ENCODE measurements at places on chromosomes 6 and 20.
A peak's percentile ranks its signal among the peaks of the same experiment; 100 is the strongest.

DNA sequence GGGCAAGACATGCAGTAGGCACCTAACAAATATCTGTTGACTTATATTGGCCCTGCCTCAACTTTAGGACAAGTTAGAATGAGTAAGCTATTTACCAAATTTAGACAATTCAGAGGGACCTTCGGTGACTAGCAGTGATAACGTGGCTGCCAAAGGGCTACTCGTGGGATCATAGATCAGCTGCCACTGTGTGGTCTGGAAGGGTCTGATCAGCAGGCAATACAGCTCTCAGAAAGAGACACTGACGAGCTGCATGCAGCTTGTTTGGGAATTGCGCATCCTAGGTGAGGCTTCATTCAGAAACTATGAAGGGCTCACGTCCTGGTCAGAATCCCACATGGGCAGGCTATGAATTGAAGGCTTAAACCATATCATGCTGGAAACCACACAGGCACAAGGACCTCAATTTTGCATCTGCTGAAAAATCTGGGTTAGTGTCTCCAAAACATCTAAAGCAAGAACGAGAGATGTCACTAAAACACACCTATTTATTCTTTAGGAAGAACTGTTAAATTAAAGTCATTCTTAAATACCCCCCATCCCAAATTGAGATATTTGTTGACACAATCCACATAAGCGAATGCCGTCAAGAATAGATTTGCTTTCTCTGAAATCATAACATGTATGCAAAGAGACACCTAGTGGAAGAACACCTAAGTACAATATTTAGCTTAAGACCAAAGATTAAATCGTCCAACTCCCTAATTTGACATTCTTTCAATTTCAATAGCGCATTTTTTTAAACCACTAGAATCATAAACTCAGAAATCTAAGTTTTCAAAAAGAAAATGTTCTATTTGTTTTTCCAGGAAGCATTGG is 79.6 kb downstream of the IPCEF1 start:
- no peak for DNase-seq

- DNase-seq: no peak
Measured at GRCh38 chr20:58618351-58619076, 32.6 kb upstream of the STX16 start.

DNA sequence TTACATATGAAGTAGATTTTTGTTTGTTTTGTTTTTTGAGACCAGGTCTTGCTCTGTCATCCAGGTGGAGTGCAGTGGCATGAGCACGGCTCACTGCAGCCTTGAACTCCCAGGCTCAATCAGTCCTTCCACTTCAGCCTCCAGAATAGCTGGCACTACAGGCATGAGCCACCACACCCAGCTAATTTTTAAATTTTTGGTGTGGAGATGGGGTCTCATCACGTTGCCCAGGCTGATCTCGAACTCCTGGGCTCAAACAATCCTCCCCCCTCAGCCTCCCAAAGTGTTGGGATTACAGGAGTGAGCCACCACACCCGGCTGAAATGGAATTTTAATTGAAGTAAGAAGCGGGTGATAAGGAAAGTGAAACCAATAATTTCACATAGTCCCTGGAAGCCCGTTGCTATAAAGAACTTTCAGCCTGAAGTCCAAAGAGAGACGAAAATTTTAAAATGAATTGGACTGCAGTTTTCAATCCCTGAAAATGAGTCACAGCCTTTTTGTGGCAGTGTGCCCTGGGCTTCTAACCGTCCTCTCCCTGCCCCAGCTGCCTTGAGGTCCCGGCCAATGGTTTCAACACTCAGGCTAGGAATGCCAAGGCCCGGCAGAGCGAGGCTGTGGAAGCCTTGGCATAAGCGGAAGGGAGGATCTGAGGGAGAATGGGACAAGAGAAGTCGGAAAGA is 757 bp downstream of the RAET1E start:
- DNase-seq: no peak

DNA sequence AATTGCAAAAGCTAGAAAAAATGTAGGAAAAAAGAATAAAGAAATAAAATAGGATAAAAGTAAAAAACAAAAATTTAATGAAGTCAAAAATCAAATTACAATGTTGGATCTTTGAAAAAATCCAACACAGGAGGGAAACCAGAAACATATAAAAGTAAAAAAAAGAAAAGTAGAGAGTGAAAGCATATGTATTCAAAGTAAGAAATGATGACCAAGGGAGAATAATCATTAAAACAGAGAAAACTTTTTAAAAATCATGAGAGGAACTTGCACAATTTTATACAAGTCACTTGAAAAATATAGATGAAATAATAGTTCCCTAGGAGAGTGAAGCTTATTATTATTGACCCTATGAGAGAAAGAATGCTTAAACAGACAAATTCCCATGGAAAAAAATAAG is 138.2 kb downstream of the COL21A1 start:
- no peak for DNase-seq

GRCh38 chr6:34414999-34415858 is 10.6 kb downstream of the RPS10 start:
- peak; percentile 86 for DNase-seq

DNA sequence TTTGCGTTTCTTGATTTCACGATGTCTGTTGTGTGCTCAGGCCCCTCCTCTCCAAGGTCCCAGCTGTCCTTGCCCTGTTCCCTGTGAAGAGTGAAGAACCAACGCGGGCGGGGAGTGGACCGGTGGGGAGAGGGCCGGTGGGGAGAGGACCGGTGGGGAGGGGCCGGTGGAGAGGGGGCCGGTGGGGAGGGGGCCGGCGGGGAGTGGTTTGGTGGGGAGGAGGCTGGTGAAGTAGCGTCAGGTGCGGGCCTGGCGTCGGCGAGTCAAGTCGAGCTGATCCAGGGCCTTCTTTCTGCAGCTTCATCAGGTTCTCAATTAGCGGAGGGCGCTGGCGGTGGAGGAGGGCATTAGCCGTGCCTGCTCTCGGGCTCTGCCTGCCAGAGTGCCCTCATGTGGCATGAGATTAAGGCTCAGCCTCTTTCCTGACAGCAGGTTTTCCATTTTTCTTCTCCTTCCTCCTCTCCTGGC is 21.2 kb upstream of the BHLHE23 start:
- peak; percentile 9 for DNase-seq

- DNase-seq: no peak
Measured at GRCh38 chr6:39266375-39266774, 37.1 kb upstream of the KCNK5 start.

DNA sequence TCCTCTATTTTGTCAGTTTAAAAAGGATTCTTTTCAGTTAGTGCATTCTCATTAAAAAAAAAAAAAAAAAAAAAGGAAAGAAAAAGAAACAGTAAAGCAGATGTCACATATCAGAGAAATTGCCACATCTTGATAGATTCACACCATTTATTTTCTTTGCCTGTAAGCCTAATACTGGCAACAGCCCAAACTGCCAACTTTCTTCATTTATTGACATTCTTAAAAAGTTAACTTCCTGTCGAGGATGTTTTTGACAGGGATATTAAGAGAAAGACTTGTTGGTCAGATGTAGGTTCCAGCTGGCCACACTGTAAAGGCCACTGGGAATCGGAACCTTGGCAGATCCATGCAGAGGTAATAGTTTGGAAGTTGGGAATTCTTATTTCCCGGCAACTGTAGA is 332.6 kb downstream of the NRN1 start:
- DNase-seq: no peak

GRCh38 chr6:142443532-142443931 is 141.7 kb downstream of the ADGRG6 start:
- DNase-seq: no peak

DNA sequence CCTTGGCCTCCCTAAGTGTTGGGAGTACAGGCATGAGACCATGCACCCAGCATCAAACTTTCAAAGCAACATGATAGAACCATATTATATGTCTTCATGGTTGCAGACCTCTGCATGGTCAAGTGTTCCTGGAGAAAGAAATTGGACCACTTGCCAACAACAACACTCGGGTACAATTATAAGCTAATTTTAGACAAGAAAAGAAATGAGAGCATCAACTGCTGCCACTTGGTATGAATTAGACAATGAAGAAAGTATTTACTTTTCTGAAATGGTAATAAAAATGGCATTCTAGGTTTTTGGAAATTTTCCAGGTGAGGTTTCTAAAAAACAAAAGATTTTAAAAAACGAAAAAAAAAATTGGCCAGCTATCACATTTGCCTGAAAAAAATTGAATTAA is 7.7 kb upstream of the PM20D2 start:
- DNase-seq: no peak

- peak; percentile 24 for DNase-seq
Measured at GRCh38 chr6:5995949-5996713, 10.6 kb downstream of the NRN1 start.

DNA sequence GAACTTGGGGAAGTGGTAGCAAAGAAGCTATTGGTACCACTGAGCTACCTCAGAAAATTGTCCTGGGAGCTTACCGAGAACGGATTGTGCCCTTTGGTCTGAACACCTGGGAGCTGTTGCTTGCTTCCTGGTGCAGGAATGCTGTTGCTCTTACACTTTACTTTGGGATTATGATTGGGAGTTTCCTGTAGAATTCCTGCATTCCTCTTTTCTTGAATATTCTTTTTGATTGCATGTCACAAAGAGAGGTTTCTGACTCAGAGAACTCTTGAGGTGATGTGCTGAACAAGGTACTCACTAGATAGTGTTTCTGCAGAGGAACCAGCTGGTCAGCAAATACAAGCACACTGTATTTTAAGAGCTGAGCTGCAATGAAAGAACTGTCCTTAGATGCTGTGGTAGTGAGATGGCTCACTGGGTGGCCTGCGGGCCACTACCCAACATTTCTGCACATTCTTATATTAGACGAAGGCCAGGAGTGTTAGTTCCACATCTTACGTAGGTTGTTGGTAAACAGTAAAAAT is 35.0 kb downstream of the LRRC1 start:
- no peak for DNase-seq

GRCh38 chr6:153034139-153034538 is 31.6 kb upstream of the MTRF1L start:
- no peak for DNase-seq

All from inflammatory macrophage (primary cell).